Body of pancreas (tissue), 4 donors: ENCODE measurements at places on chromosomes 7 and 10. TPM values are rescaled to one million over a fixed set of nuclear protein-coding genes. Genes with fewer than 3 reads are reported as not detected.

DNA sequence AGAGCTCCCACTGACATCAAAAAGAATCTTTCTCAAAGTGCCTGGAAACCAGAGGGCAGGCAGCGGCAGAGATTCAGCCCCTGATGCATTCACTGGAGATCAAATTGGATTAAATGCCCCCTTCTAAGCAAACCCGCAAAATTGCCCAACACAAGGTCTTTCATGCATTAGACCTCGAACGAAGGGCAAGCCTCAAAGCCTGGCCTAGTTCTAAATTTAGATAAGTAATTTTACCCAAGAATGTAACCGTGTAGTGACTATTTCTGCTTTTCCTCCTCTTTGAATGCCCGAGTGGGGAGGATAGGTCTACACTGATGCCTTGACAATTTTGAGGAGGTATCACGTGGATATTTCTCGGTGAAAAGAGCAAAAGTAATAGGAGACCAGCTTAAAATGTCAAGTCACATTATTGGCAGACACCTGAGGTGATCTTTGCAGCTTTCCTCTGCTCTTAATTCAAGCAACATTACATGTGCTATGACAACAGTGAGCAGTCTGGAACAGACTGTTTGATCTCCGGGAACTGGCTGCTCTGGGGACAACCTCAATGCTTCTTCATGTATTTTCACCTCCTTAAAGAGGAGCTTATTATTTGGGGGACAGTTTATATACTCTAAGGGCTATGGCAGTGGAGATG, 1263.5 kb upstream of the AUTS2 start:
- no peaks in the 10 kb centered on the region for H3K27me3 ChIP-seq
- no peak overlapping the region for H3K27ac ChIP-seq
- no peaks in the 10 kb centered on the region for H3K4me1 ChIP-seq
- DNase-seq: no peak
- H3K4me3 ChIP-seq: no peak overlapping the region
- H3K36me3 ChIP-seq: no peaks in the 10 kb centered on the region

Gene ZPBP
- not detected for total RNA-seq

DNA sequence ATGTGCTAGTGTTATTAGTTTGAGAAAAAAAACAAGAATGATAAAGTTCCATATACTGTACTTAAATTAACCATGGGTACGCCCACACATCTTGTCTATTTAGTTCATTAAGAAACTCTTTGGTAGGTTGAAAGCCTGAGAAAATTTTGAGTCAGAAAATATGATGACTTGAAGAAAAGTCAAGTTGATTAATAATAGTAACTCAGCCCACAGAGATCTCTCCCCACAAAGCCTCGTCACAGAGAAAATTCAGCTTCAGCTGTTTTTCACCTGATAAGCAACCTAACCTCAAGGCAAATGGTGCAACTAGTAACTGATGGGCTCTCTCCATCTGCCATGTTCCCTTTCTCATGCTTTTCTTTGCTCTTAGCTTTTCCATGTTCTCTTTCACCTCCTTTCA, 1021.6 kb downstream of the GATA3 start:
- no peaks in the 10 kb centered on the region for H3K36me3 ChIP-seq
- H3K27ac ChIP-seq: no peak overlapping the region
- H3K27me3 ChIP-seq: no peaks in the 10 kb centered on the region
- H3K4me1 ChIP-seq: no peaks in the 10 kb centered on the region
- no peak for DNase-seq
- H3K4me3 ChIP-seq: no peak overlapping the region

Gene EPHA1
- total RNA-seq: 9.9 TPM

- peak; percentile 17 for DNase-seq
- no peaks in the 10 kb centered on the region for H3K36me3 ChIP-seq
- no peak overlapping the region for H3K27ac ChIP-seq
- H3K4me3 ChIP-seq: no peak overlapping the region
- H3K4me1 ChIP-seq: peaks cover 6% of the 10 kb centered on the region
These were observed 137.8 kb downstream of the MAPK8 start for GRCh38 chr10:48444266-48444665.
